ENCODE measurements at places on chromosomes 11 and 22. TPM values are rescaled to one million over a fixed set of nuclear protein-coding genes. Genes with fewer than 3 reads are reported as not detected.

DNA sequence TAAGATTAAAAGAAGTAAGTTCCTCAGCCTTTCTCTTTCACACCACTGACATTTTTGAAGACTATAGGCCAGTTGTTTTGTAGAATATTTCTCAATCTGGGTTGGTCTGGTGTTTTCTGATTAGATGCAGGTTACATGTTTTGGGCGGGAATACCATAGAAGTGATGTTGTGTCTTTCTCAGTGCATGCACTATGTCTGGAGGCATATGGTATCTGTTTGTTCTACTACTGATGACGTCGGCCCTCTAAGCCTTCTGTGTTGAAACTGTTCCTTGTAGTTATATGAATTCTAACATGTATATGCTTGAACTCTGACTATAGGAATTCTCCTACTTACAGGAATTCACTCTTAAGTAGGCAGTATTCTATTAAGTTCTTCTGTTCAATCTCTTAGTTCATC lies 21.6 kb downstream of the ZFTA start:
- peaks cover 7% of the 10 kb centered on the region for H3K36me3 ChIP-seq
- no peak overlapping the region for H3K4me3 ChIP-seq
- H3K4me1 ChIP-seq = no peaks in the 10 kb centered on the region
- no peak for DNase-seq
- H3K27ac ChIP-seq = no peak overlapping the region
- no peaks in the 10 kb centered on the region for H3K27me3 ChIP-seq

The HBE1 gene
- not detected for total RNA-seq

The SCUBE2 gene
- not detected for total RNA-seq

DNA sequence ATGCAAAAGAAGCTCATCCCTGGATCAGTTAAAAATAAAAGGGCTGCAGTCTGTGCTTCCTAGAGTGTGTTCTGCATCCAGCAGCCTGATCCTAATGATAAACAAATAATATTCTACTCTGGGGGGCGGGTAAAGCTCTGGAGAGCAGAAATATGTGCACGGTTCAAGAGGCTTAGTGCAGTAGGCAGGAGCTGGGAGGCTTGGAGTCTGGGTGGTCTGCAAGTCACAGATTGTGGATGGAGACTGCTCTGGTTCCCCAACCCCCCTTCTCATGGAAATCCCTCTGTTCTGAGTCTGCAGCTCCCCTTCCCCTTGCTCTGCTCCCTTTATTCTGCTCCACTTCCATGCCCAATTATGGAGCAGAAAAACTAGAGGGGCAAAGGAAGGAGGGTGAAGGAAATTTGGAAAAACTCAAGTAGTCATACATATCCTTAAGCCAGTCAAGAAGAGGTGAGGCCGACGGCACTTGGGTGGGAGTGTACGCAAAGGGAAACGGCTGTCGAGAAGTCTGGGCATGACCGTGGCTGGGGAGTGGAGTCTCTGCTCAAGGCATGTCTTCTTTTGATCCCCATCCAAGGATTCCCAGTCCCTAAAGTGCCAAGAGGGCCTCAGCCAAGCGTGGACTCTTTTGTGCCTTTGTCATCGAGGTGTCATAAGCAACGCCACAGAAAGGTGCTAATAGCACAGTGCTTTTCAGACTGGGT lies 16.3 kb upstream of the CLMP start:
- peak; percentile 32 for DNase-seq
- no peaks in the 10 kb centered on the region for H3K4me1 ChIP-seq
- peaks cover 82% of the 10 kb centered on the region for H3K27me3 ChIP-seq
- H3K36me3 ChIP-seq = no peaks in the 10 kb centered on the region

- H3K4me1 ChIP-seq = no peaks in the 10 kb centered on the region
- H3K36me3 ChIP-seq = no peaks in the 10 kb centered on the region
- H3K27me3 ChIP-seq = no peaks in the 10 kb centered on the region
- no peak for DNase-seq
- no peak overlapping the region for H3K4me3 ChIP-seq
These were observed 273.4 kb upstream of the MTNR1B start for GRCh38 chr11:92696076-92696475.

The IGF2 gene
- 0.91 TPM for total RNA-seq

The MOGAT2 gene
- total RNA-seq = not detected

- H3K27me3 ChIP-seq = no peaks in the 10 kb centered on the region
- peaks cover 5% of the 10 kb centered on the region for H3K36me3 ChIP-seq
- H3K4me3 ChIP-seq = no peak overlapping the region
- H3K27ac ChIP-seq = no peak overlapping the region
- H3K4me1 ChIP-seq = no peaks in the 10 kb centered on the region
- DNase-seq = no peak
These were observed 24.5 kb upstream of the CABP7 start for GRCh38 chr22:29695129-29695926.

- peak overlapping the region; percentile 60 for H3K4me3 ChIP-seq
- peaks cover 7% of the 10 kb centered on the region for H3K36me3 ChIP-seq
- H3K4me1 ChIP-seq = peaks cover 46% of the 10 kb centered on the region
- H3K27ac ChIP-seq = peak overlapping the region; percentile 80
- H3K27me3 ChIP-seq = peaks cover under 1% of the 10 kb centered on the region
- peak; percentile 72 for DNase-seq
These were observed 3.1 kb downstream of the AKIP1 start for GRCh38 chr11:8913961-8914660.

The RASD2 gene
- 0.09 TPM for total RNA-seq

The INSC gene
- 0.61 TPM for total RNA-seq

The OR4D5 gene
- not detected for total RNA-seq

GRCh38 chr22:45226503-45227186 lies 14.0 kb downstream of the KIAA0930 start:
- H3K27me3 ChIP-seq = no peaks in the 10 kb centered on the region
- peaks cover 13% of the 10 kb centered on the region for H3K4me1 ChIP-seq

GRCh38 chr11:134478611-134479010 lies 66.6 kb upstream of the B3GAT1 start:
- no peak overlapping the region for H3K27ac ChIP-seq
- no peaks in the 10 kb centered on the region for H3K36me3 ChIP-seq
- H3K4me3 ChIP-seq = no peak overlapping the region
- no peak for DNase-seq
- peaks cover 6% of the 10 kb centered on the region for H3K4me1 ChIP-seq
- H3K27me3 ChIP-seq = peaks cover 24% of the 10 kb centered on the region

The BAIAP2L2 gene
- 0.37 TPM for total RNA-seq

DNA sequence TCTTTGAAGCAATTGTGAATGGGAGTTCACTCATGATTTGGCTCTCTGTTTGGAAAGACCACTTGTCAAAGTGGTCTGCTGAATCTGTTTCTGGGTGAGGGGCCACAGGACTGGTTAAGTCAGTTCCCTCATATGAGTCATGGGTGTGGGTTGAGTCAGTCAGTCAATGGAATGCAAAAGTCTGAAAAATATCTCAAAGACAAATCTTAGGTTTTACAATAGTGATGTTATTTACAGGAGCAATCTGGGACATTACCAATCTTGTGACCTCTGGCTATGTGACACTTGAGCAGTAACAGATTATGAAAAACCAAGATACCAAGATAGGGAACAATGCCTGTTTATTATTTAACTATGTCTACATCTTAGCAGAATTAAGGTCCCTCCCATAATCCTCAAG lies 311.6 kb downstream of the AASDHPPT start:
- H3K27me3 ChIP-seq = no peaks in the 10 kb centered on the region
- no peak overlapping the region for H3K27ac ChIP-seq

DNA sequence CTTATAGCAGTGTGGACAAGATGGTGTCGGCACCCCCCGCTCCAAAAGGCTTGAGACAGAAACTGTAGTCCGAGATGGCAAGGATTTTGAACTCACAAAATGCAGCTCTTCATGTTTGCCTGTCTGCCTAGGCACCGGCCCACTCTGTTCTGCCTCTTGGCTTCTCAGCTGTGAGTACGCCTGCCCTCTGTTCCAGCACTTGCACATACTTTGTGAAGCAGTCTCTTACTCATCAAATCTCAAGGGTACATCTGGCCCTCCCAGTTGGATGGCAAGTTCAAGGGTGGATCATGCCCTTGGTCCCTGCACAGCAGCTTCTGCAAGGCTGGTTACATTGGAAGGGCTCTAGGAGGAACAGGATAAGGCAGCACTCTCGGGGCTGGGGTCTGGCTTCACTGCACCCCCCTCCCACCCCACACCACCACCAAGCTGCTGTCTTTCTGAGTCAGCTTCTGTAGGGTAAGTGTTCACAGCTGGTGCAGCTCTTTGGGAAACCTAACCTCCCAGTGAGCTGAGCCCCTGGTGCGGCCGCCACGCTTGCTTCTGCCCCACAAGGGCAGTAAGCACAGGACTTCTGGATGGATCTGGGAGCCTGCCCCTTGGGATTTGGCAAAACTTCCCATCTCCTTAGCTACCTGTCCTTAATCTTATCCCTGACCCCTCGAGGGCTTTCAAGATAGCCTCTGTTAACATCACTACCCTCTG lies 37.2 kb downstream of the FAM83F start:
- H3K27ac ChIP-seq = no peak overlapping the region
- H3K4me1 ChIP-seq = peaks cover 13% of the 10 kb centered on the region
- H3K4me3 ChIP-seq = no peak overlapping the region
- H3K27me3 ChIP-seq = no peaks in the 10 kb centered on the region
- no peak for DNase-seq

DNA sequence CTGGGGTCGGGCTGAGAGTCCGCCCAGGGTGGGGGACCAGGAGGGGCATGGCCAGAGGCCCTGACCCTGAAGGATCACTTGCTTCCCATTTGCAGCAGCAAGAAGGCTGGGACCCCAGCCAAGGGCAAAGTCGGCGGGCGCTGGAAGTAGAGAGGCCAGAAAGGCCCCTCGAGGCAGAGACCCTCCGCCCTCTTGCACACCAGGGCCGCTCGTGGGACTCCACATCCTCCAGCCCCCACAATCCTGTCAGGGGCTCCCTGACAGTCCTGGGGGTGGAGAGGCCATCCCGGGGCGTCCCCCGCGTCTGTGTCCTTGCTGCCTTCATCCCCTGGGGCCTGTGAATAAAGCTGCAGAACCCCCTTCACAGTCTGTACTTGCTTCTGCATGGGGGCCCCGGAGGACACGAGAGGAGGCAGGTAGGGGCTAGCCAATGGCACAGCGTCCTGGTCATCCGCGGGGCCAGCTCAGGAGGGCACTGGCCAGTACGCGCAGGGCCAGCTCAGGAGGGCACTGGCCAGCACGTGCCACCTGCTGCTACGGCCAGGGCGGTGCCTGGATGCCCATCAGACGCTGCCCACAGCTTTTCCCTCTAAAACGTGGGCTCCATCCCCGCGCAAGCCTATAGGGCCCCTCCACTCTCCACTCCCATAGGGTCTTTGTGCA lies 8.7 kb upstream of the MRPL23 start:
- H3K27ac ChIP-seq = no peak overlapping the region
- no peak overlapping the region for H3K4me3 ChIP-seq
- H3K4me1 ChIP-seq = peaks cover 6% of the 10 kb centered on the region
- H3K36me3 ChIP-seq = no peaks in the 10 kb centered on the region
- DNase-seq = no peak
- no peaks in the 10 kb centered on the region for H3K27me3 ChIP-seq

DNA sequence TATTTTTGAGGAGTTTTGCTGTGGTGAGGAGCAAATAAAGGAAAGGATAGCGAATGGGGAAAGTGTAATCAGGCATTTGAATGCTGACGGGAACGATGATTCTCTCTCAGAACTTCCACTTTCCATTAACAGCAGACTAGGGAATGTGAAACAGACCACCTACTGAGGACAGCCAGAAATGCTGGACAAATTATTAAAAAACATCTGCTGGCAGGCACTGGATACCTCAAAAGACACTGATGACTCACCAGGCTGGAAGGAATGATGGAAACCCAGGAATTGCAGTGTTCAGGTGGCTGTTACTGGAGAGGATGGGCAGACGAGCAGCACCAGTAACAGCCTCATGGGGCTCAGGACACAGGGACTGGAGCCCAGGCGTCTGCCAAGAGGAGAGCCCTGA lies 33.4 kb downstream of the PLA2G6 start:
- H3K36me3 ChIP-seq = peaks cover 5% of the 10 kb centered on the region
- H3K27me3 ChIP-seq = no peaks in the 10 kb centered on the region
- no peak overlapping the region for H3K27ac ChIP-seq
- H3K4me1 ChIP-seq = peaks cover 12% of the 10 kb centered on the region
- no peak overlapping the region for H3K4me3 ChIP-seq

The OR5P2 gene
- total RNA-seq = not detected

- no peaks in the 10 kb centered on the region for H3K27me3 ChIP-seq
- no peak overlapping the region for H3K27ac ChIP-seq
- no peaks in the 10 kb centered on the region for H3K36me3 ChIP-seq
- H3K4me3 ChIP-seq = no peak overlapping the region
- H3K4me1 ChIP-seq = no peaks in the 10 kb centered on the region
- no peak for DNase-seq
These were observed 213.4 kb upstream of the SYN3 start for GRCh38 chr22:33271390-33272161.

DNA sequence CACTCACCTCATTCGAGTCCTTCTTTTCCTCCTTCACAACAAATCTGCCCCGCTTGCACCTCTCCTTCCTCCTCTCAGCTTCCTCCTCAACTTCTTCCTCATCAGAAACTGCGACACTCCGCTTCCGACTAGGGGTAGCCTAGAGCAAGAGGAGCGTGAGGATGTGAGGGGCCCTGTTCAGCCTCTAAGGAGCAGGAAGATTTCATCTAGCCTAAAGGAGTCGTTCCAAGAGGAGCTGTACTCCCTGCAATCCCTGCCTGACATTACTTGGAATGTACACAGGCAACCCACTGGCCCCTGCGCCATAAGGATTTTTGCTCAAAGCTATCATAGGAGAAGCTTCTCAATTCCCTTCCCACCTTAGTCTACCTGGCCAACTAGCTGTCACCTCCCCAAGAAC lies 34.5 kb downstream of the MORC2 start:
- no peaks in the 10 kb centered on the region for H3K4me1 ChIP-seq
- no peak overlapping the region for H3K27ac ChIP-seq
- H3K36me3 ChIP-seq = peaks cover 56% of the 10 kb centered on the region
- no peaks in the 10 kb centered on the region for H3K27me3 ChIP-seq
- no peak overlapping the region for H3K4me3 ChIP-seq

GRCh38 chr11:90310210-90310609 lies 87.4 kb upstream of the CHORDC1 start:
- no peaks in the 10 kb centered on the region for H3K4me1 ChIP-seq
- no peak overlapping the region for H3K27ac ChIP-seq
- no peaks in the 10 kb centered on the region for H3K36me3 ChIP-seq
- H3K4me3 ChIP-seq = no peak overlapping the region
- no peak for DNase-seq

DNA sequence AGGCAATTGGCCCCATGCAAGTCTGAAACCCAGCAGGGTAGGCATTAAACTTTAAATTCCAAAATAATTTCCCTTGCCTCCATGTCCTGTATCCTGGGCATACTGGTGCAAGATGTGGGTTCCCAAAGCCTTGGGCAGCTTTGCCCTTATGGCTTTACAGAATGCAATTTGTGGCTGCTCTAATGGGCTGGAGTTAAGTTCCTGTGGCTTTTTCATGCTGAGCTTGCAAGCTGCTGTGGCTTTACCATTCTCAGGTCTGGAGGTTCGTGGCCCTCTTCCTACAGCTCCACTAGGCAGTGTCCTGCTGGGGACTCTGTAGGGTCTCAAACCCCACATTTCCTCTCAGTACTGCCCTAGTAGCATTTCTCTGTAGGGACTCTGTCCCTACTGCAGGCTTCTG lies 15.0 kb upstream of the BIRC3 start:
- no peak overlapping the region for H3K4me3 ChIP-seq
- no peak for DNase-seq
- no peaks in the 10 kb centered on the region for H3K27me3 ChIP-seq
- H3K27ac ChIP-seq = no peak overlapping the region
- peaks cover 56% of the 10 kb centered on the region for H3K4me1 ChIP-seq

The P2RY6 gene
- total RNA-seq = not detected

GRCh38 chr11:122871302-122871701 lies 11.3 kb upstream of the JHY start:
- no peaks in the 10 kb centered on the region for H3K27me3 ChIP-seq
- no peak for DNase-seq
- no peak overlapping the region for H3K27ac ChIP-seq

GRCh38 chr22:28978158-28978557 lies 83.5 kb downstream of the C22orf31 start:
- peaks cover 2% of the 10 kb centered on the region for H3K4me1 ChIP-seq
- H3K27ac ChIP-seq = no peak overlapping the region
- DNase-seq = no peak
- peaks cover 54% of the 10 kb centered on the region for H3K27me3 ChIP-seq
- no peaks in the 10 kb centered on the region for H3K36me3 ChIP-seq

All from activated CD8-positive, alpha-beta memory T cell treated with anti-CD3 and anti-CD28 coated beads, Interleukin-2, amount 10 ng/mL, durations not matched to agents 7 days and 5 days (primary cell).